Activated T-cell treated with anti-CD3 and anti-CD28 coated beads, Interleukin-2, amount 50 U/mL, for 4 hours (primary cell): ENCODE measurements at places on chromosomes 6 and 20. TPM values are rescaled to one million over a fixed set of nuclear protein-coding genes. Genes with fewer than 3 reads are reported as not detected.

GRCh38 chr6:167786853-167787675 lies 39.6 kb upstream of the AFDN start:
- no peak for DNase-seq

DNA sequence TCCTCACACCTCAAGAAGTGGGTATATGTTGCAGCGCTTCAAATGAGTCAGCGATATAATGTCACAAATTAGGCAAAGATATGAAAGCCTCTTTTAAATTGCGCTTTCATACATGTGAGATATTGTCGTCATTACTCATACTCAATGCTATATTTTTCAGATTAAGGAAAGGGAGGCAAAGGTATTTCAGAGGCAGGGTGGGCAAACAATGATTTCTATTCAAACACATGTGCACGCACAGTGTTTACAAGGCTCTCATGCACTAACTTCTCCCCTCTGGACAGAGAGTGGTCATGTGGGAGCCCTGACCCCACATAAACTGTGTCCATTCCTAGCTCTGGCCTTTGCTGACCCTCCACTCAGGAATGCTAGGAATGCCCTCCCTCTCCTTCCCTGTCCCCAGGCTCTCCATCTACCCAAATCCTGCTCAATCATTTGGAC lies 112.1 kb upstream of the TMEM170B start:
- no peak for DNase-seq

- DNase-seq, result no peak
Observed at GRCh38 chr6:69624944-69625343, 171.9 kb downstream of the LMBRD1 start.

DNA sequence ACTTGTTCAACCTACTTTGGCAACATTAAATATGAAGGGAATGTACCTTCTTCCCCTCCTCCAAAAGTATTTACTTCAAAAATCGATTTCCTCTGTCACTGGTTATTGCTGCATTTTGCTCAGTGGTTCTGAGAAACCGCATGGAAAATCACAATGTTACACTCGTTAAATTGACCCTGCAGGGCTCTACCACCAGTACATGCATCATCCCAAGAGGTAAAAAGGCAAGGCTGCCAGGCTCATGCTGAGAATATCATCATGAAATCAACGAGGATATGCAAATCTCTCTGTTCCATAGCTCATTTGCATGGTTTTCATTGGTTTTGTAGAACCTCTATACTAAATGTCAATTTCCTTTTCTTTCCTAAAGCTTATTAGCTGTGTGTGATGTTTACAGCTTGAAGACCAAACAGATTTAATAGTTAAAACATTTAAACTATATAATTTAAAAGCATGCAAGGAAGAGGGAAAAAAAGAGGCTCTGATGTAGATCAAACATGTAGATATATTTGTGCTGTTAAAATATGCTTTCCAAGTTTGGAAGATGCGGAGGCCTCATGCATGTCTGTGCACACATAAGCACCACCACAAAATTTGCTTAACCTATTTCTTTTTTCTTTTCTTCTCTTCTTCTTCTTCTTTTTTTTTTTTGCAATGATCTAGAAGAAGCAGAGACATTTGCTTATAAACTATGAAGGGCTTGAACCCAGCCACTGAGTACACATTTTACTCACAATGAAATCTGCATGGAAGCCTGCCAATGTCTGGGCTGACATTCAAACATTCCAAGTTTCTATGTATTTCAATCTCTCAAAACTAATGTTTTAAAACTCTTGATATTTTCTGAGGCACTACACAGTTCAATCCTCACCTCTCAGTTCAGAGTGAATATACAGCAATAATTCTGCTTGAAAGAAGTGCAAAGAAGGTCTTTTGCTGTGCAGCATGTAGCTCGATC lies 194.0 kb downstream of the GMPR start:
- DNase-seq, result no peak

DNA sequence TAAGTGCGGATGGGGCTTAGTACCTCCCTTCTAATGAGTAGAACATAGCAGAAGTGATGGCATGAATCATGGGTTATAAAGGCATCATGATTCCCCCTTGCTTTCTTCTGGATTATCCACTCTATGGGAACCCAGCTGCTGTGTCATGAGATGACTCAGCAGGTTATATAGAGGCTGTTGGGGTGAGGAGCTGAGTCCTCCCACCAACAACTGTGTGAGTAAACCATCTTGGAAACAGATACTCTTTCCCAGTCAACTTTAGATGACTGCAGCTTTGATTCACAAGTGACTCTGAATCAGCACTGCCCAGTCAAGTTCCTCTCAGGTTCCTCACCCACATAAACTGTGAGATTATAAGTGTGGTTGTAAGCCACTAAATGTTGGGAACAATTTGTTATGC lies 46.3 kb downstream of the FAM83B start:
- no peak for DNase-seq

- no peak for DNase-seq
Observed at GRCh38 chr20:41222296-41222695, 85.0 kb downstream of the PLCG1 start.

GRCh38 chr20:48203252-48203651 lies 418.0 kb upstream of the SULF2 start:
- no peak for DNase-seq

DNA sequence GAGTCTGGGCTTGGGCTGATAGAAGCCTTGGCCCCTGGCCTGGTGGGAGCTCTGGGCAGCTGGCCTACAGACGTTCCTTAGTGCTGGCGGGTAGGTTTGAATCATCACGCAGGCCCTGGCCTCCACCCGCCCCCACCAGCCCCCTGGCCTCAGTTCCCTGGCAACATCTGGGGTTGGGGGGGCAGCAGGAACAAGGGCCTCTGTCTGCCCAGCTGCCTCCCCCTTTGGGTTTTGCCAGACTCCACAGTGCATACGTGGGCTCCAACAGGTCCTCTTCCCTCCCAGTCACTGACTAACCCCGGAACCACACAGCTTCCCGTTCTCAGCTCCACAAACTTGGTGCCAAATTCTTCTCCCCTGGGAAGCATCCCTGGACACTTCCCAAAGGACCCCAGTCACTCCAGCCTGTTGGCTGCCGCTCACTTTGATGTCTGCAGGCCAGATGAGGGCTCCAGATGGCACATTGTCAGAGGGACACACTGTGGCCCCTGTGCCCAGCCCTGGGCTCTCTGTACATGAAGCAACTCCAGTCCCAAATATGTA lies 957 bp upstream of the VEGFA start:
- no peak for DNase-seq

DNA sequence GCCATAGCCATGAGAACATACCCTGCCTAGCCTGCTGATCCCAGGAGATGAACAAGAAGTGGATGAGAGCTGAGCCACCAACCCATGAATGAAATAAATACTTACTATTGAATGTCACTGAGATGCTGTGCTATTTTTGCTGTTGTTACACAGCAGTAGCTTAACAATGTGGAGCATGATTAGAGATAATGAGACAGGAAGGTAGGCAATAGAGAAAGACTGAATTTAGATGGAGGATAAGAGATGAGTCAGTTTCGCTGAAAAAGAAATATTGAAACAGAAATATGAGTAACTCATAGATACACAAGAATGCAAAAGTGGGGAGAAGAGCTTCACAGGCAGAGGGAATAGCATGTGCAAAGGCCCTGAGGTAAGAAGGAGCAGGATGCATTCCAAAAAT lies 94.9 kb upstream of the TOP1 start:
- no peak for DNase-seq

GRCh38 chr6:145561095-145562072 lies 173.9 kb downstream of the EPM2A start:
- no peak for DNase-seq

DNA sequence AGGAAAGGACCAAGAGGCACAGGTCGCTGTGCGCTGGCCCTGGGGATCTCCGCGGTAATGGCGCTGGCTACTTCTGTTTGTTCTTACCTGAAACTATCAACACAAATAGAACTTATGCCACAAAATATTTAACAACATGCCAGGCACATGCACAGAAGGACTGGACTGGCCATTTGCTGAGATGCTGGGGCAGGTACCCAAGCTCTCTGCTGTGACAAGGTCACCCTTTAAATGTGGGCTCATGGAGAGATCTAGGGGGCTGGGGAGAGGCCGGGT lies 28.0 kb upstream of the PXDC1 start:
- DNase-seq, result no peak

- no peak for DNase-seq
Observed at GRCh38 chr6:54106727-54107126, 4.5 kb upstream of the MLIP start.

GRCh38 chr20:58938541-58938940 lies 42.5 kb upstream of the NELFCD start:
- no peak for DNase-seq

- DNase-seq, result no peak
Observed at GRCh38 chr6:6392214-6393068, 72.0 kb upstream of the F13A1 start.

DNA sequence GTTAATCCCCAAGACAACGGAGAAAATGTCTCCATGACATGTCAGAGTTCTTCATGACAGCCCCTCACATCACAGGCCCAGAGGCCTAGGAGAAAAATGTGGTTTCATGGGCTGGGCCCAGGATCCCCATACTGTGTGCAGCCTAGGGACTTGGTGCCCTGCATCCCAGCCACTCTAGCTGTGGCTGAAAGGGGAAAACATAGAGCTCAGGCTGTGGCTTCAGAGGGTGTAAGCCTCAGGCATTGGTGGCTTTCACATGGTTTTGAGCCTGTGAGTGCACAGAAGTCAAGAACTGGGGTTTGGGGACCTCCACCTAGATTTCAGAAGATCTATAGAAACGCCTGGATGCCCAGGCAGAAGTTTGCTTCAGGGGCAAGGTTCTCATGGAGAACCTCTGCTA lies 122.8 kb downstream of the FHL5 start:
- no peak for DNase-seq

- DNase-seq, result no peak
Observed at GRCh38 chr6:11085758-11086435, 7.7 kb upstream of the SMIM13 start.

DNA sequence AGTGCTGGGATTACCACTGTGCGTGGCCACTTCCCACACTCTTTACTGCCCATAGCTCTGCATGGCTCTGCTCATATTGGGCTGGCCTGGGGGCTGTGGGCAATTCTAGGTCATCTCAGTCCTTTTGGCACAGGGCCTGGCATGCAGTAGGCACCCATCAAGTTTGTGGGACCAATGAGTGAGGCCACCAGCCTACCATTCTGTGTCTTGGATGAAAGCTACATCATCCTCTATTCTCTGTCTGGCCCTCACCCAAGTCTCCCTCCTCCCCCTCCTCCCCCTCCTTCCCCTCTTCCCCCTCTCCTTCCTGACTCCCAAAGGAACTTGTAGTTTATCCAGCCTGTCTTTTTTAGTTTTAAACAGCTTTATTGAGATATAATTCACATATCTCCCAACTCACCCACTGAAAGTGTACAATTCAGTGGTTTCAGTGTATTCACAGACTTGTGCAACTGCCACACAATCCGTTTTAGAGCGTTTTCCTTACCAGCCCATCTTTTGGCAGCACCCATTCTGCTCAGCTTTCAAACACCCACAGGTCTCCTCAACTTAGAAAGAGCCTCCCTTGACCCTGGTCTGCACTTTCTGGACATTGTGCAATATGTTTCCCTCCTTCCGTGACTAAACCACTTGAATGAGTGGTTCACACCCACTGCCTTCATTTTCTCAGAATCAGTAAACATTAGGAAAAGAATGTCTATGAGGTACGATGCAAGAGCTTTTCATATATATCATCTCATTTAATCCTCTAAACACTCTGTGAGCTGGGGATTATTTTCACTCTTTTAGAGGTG lies 21.5 kb upstream of the MRPS18A start:
- DNase-seq, result no peak

STMND1 gene
- not detected for total RNA-seq

TMEM170B gene
- 1.1 TPM for total RNA-seq

CST7 gene
- total RNA-seq, result 46.9 TPM

CNR1 gene
- total RNA-seq, result 0.16 TPM

ARFGEF3 gene
- total RNA-seq, result 0.29 TPM

PAK5 gene
- not detected for total RNA-seq

LINC00237 gene
- total RNA-seq, result not detected

CGA gene
- not detected for total RNA-seq

SMLR1 gene
- total RNA-seq, result not detected

KCNQ2 gene
- total RNA-seq, result not detected
